DND-41 (cell line): ENCODE measurements at places on chromosomes 5 and 9.
A peak's percentile ranks its signal among the peaks of the same experiment; 100 is the strongest.

DNA sequence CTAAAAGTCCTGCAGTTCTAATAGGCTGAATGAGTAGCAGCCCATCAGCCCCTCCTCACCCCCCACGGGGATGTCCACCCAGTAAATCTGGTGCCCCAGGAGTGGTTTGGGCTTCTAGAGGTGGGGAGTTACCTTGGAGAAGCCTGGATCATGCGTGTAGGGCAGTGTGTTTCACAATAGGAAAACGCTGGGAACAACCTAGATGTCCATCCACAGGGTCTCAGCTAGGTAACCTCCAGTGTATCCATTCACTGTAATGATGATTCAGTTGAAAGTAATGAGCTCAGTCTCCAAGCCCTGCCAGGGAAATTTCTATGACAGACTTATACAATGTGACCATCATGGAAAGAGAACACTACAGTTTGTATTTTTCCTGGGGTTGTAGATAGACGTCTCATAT, 51.8 kb downstream of the NDST1 start:
- no peak overlapping the region for H3K4me3 ChIP-seq
- H3K27ac ChIP-seq: no peak overlapping the region
- H3K4me1 ChIP-seq: no peaks in the 10 kb centered on the region

- H3K4me1 ChIP-seq: peaks cover 21% of the 10 kb centered on the region
- H3K36me3 ChIP-seq: peaks cover 11% of the 10 kb centered on the region; the same call in 1 of the 2 replicates
- H3K27me3 ChIP-seq: no peaks in the 10 kb centered on the region
- H3K4me3 ChIP-seq: peak overlapping the region; percentile 99
Observed at GRCh38 chr9:114397219-114397847, 9.6 kb upstream of the AKNA start.

- H3K36me3 ChIP-seq: no peaks in the 10 kb centered on the region
- no peak for DNase-seq
- no peaks in the 10 kb centered on the region for H3K27me3 ChIP-seq
- H3K4me3 ChIP-seq: no peak overlapping the region
- no peak overlapping the region for H3K27ac ChIP-seq
Observed at GRCh38 chr5:17067657-17068392, 131.7 kb upstream of the MYO10 start.

GRCh38 chr5:136208916-136209315, 16.0 kb upstream of the SMIM32 start:
- H3K27me3 ChIP-seq: no peaks in the 10 kb centered on the region
- H3K36me3 ChIP-seq: no peaks in the 10 kb centered on the region
- H3K4me3 ChIP-seq: no peak overlapping the region
- H3K4me1 ChIP-seq: no peaks in the 10 kb centered on the region

DNA sequence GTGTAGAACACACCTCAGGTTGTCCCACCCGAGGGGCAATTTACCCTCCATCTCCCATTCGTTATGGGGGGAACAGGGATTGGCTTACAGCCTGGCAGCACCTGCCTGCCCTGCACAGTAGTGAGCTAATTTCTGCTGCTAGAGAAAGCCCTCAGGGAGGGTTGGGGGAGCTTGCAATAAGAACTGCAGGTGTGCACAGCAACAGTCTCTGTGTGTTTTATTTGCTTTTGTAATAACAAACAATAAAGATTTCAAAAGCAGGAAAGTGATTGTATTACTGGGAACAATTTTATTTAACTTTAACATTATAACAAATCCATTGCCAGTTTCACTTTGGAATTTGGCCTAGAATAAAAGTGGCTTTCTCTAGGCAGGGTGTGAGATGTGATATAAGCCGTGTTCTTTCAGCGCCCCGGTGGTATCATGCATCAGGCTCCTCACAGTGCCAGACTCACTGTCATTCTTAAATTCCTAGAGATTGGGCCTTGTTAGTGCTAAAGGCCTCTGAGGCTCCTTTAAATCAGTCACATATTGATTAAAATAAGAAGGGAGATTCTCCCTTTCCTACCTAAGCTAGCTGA, 81.1 kb downstream of the RMI1 start:
- no peak overlapping the region for H3K4me3 ChIP-seq
- H3K27ac ChIP-seq: no peak overlapping the region
- H3K4me1 ChIP-seq: no peaks in the 10 kb centered on the region
- H3K36me3 ChIP-seq: no peaks in the 10 kb centered on the region
- no peaks in the 10 kb centered on the region for H3K27me3 ChIP-seq
- no peak for DNase-seq

GRCh38 chr9:127876764-127877562, 512 bp downstream of the AK1 start:
- H3K4me1 ChIP-seq: no peaks in the 10 kb centered on the region
- H3K36me3 ChIP-seq: no peaks in the 10 kb centered on the region
- H3K27ac ChIP-seq: no peak overlapping the region
- no peak for DNase-seq
- H3K27me3 ChIP-seq: no peaks in the 10 kb centered on the region

- H3K27ac ChIP-seq: no peak overlapping the region
- no peak overlapping the region for H3K4me3 ChIP-seq
- H3K4me1 ChIP-seq: no peaks in the 10 kb centered on the region
- H3K27me3 ChIP-seq: no peaks in the 10 kb centered on the region
Observed at GRCh38 chr5:78735834-78736463, 87.4 kb upstream of the LHFPL2 start.

GRCh38 chr5:66717455-66718373, 121.5 kb downstream of the MAST4 start:
- no peak overlapping the region for H3K4me3 ChIP-seq
- H3K36me3 ChIP-seq: no peaks in the 10 kb centered on the region
- peak overlapping the region; percentile 55; the same call in 1 of the 2 replicates for H3K27ac ChIP-seq
- no peaks in the 10 kb centered on the region for H3K27me3 ChIP-seq
- peaks cover 22% of the 10 kb centered on the region for H3K4me1 ChIP-seq
- DNase-seq: peak; percentile 25

GRCh38 chr5:172973127-172973916, 10.2 kb upstream of the ATP6V0E1 start:
- no peaks in the 10 kb centered on the region for H3K4me1 ChIP-seq
- H3K4me3 ChIP-seq: no peak overlapping the region
- H3K27me3 ChIP-seq: no peaks in the 10 kb centered on the region
- DNase-seq: no peak
- no peak overlapping the region for H3K27ac ChIP-seq

DNA sequence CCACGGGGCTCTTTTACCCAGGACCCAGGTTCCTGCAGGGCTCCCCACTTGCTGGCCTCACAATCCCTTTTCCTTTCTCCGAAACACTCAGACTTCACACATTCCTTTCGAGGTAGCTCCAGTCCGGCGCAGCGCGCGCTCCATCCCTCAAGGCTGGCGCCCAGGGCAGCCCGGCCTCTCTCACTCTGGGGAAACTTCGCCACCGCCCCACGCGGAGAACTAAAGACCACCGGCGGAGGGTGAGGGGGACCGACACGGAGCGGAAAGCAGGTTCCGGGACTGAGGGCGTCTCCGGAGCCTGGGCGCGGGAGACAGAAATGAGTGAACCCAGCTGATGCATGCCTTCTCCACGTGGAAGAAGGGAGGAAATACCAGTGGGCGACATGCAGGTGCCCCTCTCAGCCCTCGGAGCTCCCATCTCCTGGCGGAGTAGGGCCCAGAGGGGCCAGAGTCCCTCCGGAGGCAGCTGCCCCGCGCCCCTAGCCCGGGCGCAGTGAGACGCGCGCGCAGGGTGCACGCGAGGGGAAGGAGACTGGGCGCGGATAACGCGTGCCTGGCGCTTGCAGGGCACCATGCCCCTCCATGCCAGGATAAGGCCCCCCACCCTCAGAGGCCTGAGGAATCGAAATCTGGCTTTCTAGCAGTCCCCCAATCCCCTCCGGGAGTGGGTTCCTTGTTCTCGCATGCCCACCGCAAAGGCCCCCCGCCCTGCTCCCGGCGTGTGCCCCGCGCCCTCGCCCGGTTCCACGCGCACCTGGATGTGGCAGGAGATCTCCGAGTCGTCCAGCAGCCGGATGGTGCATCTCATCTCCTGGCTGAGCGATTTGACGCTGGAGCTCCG, 650 bp downstream of the FRMD3 start:
- H3K27ac ChIP-seq: no peak overlapping the region
- DNase-seq: no peak
- no peak overlapping the region for H3K4me3 ChIP-seq
- no peaks in the 10 kb centered on the region for H3K4me1 ChIP-seq
- no peaks in the 10 kb centered on the region for H3K36me3 ChIP-seq
- H3K27me3 ChIP-seq: no peaks in the 10 kb centered on the region

DNA sequence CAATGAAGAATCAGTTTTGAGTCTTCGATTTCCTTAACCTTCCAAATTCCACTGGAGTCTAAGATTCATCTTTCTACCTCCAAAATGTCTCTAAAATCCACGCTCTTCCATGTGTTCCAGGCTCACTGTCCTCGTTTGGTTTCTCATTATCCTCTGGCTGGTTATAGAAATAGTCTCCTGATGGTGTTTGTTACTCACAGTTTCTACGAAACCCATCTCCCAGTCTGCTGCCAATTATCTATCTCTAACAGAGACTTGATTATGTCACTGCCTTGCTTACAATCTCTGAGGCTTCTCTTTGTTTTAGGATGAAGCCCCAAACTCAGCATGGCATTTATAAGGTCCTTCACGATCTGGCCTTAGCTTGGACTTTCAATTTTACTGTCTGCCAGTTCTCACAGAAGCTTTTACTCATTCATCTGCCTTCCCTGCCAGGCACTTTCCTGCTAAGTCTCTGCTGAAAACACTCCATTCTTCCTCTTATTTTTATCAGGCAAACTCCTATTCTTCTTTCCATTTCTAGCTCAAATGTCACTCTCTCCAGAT, 339.6 kb upstream of the SGCD start:
- no peak overlapping the region for H3K4me3 ChIP-seq
- H3K27ac ChIP-seq: no peak overlapping the region
- no peaks in the 10 kb centered on the region for H3K4me1 ChIP-seq
- DNase-seq: no peak
- no peaks in the 10 kb centered on the region for H3K36me3 ChIP-seq
- no peaks in the 10 kb centered on the region for H3K27me3 ChIP-seq

DNA sequence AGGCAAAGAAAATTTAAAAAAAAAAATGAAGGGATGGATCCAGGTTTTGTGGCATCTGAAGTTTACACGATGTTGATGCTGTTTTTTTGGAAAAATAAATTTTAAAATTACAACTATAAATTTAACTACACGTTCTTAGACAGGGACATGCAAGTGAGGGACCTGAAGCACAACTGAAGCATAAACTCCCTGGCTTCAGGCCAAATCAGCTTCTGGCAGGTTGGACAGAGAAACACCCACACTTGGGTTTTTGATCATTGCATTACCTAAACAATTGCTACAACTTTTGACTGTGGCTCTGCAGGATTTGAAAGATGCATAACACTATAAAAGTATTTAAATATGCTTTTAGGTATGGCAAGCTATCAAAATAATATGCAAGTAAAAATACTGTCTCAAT, 1318.3 kb upstream of the DMAC1 start:
- no peaks in the 10 kb centered on the region for H3K36me3 ChIP-seq
- no peak overlapping the region for H3K4me3 ChIP-seq
- no peak overlapping the region for H3K27ac ChIP-seq
- H3K4me1 ChIP-seq: no peaks in the 10 kb centered on the region

GRCh38 chr5:55621229-55621628, 86.5 kb upstream of the PLPP1 start:
- no peaks in the 10 kb centered on the region for H3K36me3 ChIP-seq
- no peaks in the 10 kb centered on the region for H3K4me1 ChIP-seq

DNA sequence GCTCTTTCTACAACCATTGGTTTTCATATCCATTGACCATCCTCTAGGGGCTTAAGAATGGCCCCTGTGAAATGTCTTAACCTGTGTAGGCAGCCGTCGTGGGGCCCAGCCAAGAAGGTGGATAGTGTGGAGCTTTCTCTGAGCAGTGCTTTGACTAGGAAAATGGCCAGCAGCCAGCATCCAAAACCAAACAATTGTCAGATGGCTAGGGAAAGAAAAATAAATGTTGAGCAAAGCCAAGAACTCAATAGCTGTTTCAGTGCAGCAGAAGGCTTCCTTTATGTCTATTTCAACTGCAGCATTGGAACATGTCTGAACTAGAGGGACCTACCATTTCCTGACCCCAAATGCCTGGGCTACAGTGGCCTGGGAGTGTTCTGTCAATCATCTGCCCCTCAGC, 374.9 kb downstream of the TLE4 start:
- no peak for DNase-seq
- H3K27ac ChIP-seq: no peak overlapping the region
- no peaks in the 10 kb centered on the region for H3K36me3 ChIP-seq
- no peaks in the 10 kb centered on the region for H3K4me1 ChIP-seq

GRCh38 chr5:144169904-144170275, 569 bp downstream of the YIPF5 start:
- peak overlapping the region; percentile 61 for H3K4me3 ChIP-seq
- no peak for DNase-seq
- peaks cover 33% of the 10 kb centered on the region for H3K4me1 ChIP-seq
- no peaks in the 10 kb centered on the region for H3K27me3 ChIP-seq

DNA sequence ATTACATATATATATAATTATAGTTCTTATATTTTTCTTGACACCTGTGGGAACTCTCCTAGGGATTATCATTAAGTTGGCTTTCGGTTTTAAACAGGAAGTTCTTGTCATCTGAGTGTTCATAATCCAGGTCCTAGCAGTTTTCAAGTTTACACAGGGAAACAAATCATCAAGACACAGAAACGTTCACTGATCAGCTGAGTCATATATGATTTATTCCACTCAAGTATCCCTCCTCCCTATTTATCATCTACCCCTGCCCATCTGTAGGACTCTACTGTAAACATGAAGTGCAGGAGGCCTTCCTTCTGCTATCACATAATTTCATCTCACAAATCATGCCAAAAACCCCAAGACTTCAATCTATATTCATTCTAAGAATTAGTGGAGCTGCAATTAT, 6.3 kb downstream of the SLC25A51 start:
- H3K36me3 ChIP-seq: peaks cover 41% of the 10 kb centered on the region
- H3K4me3 ChIP-seq: no peak overlapping the region
- no peaks in the 10 kb centered on the region for H3K27me3 ChIP-seq
- no peak for DNase-seq

- H3K4me1 ChIP-seq: peaks cover 42% of the 10 kb centered on the region
- H3K27ac ChIP-seq: peak overlapping the region; percentile 98
- H3K4me3 ChIP-seq: peak overlapping the region; percentile 51
- H3K27me3 ChIP-seq: no peaks in the 10 kb centered on the region
Observed at GRCh38 chr9:129140397-129141065, 29.3 kb downstream of the PTPA start.

- H3K36me3 ChIP-seq: no peaks in the 10 kb centered on the region
- H3K4me1 ChIP-seq: no peaks in the 10 kb centered on the region
- DNase-seq: no peak
- H3K27ac ChIP-seq: no peak overlapping the region
- no peak overlapping the region for H3K4me3 ChIP-seq
Observed at GRCh38 chr9:18485714-18486113, 11.8 kb downstream of the ADAMTSL1 start.

GRCh38 chr9:99348289-99348688, 126.2 kb downstream of the SEC61B start:
- no peaks in the 10 kb centered on the region for H3K27me3 ChIP-seq
- no peak overlapping the region for H3K4me3 ChIP-seq
- H3K4me1 ChIP-seq: no peaks in the 10 kb centered on the region
- DNase-seq: no peak
- H3K36me3 ChIP-seq: no peaks in the 10 kb centered on the region

- H3K36me3 ChIP-seq: no peaks in the 10 kb centered on the region
- no peak overlapping the region for H3K4me3 ChIP-seq
- no peaks in the 10 kb centered on the region for H3K4me1 ChIP-seq
- DNase-seq: no peak
Observed at GRCh38 chr9:1429297-1429696, 379.1 kb downstream of the DMRT2 start.
